ENCODE measurements at places on chromosomes 2 and 18. TPM values are rescaled to one million over a fixed set of nuclear protein-coding genes. Genes with fewer than 3 reads are reported as not detected.

The PSMG2 gene
- total RNA-seq: 56.2 TPM

The ZNF521 gene
- 18.7 TPM for total RNA-seq

The LINC00305 gene
- total RNA-seq: not detected

- DNase-seq: no peak
These were observed 5.1 kb downstream of the NEUROD1 start for GRCh38 chr2:181675254-181675653.

- DNase-seq: no peak
These were observed 131.3 kb upstream of the ACAA2 start for GRCh38 chr18:49944663-49945062.

- no peak for DNase-seq
These were observed 117.9 kb downstream of the PTRHD1 start for GRCh38 chr2:24675338-24675737.

GRCh38 chr2:109126501-109126860 lies 2.5 kb upstream of the SH3RF3 start:
- no peak for DNase-seq
